Activated CD8-positive, alpha-beta memory T cell treated with anti-CD3 and anti-CD28 coated beads for 1 hour (primary cell): ENCODE measurements at places on chromosomes 5 and 9.
A peak's percentile ranks its signal among the peaks of the same experiment; 100 is the strongest.

DNA sequence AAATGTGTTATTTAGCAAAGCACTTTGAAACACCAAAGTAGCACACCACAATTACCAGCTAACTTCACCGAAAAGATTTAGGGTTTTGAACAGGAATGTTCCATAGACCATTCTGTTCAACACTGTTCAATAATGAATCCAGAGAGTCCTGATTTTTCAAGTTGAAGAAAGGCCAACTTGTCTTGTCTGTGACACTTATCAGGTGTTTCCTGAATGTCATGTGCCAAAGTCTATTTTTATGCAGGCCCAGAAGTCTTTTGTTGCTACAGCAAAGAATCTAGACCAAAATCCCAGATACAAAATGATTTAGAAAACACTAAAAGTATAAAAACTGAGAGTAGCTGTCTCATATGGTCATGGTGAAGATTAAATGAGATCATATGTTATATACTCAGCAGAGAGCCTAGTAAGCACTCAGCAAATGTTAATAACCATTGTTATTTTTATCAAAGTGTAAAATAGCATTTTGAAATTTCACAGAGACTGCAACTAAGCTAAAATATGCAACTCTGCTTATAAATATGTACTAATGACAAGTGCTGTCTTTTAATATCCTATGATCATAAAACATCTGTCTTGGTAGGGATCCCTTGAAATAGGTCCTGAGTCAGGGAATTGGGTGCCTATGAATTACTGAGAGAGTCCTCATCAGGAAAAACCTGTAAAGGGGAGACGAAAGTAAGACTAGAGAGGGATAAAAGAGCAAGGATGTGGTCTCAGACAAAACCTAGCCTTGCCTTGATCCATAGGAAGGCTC, 122.4 kb upstream of the SLC12A2 start:
- DNase-seq, result no peak

GRCh38 chr5:56158331-56158960, 74.7 kb downstream of the ANKRD55 start:
- DNase-seq, result no peak

- peak; percentile 9 for DNase-seq
Measured at GRCh38 chr9:133792721-133793470, 54.7 kb upstream of the SARDH start.

DNA sequence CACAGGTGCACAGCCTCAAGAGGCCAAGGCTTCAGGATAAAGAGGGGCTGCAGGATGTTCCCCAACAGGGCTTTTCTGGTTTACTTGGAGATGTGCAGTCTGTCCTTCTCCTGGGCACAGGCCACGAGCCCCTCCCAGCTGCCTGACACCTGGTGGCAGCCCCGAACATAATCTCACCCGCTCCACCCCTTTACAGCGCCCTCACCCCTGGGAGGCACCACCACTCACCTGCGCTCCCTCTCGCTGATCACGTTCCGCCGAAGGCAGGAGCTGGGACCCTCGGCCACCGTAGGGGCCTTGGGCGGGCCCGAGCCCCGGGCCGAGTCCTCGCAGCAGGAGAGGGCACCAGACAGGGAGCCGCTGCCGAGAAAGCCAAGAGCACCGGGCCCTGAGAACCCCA, 514 bp downstream of the SOHLH1 start:
- DNase-seq, result no peak

DNA sequence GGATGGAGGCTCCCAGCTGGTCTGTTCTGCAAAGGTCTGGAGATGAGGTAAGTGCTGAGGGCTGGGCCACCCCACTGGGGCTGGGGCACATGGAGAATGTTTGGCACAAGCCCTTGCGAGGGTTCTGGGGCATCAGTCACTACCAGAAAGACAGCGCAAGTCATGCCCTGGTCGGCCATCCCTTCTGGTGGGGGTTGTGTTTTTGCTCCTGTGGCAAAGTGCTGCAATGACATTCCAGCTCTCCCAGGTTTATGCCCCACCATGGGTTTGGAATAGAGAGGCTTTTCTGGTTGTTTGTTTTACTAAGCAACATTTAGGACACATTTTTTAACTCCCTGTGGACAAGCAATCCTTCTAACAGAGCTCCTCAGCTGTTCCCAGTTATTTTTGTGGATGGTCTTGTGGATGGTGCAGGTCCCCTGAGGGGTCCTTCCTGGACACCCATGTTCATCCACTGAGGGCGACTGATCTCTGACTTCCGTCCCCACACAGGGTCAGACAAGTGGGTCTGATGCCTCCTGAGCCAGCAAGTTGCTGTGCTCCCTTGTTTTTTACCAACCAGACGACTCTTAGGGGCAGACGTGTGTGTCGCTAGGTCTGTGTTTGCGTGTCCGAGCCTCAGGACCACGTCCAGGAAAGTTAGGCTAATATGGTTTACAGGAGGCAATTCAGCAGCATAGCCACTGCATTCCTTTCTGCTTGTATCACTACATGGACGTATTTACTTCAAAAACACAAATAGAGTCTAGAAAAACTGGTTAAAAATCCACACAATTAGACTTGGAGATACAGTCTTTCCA, 64.9 kb upstream of the ECM2 start:
- DNase-seq, result no peak

DNA sequence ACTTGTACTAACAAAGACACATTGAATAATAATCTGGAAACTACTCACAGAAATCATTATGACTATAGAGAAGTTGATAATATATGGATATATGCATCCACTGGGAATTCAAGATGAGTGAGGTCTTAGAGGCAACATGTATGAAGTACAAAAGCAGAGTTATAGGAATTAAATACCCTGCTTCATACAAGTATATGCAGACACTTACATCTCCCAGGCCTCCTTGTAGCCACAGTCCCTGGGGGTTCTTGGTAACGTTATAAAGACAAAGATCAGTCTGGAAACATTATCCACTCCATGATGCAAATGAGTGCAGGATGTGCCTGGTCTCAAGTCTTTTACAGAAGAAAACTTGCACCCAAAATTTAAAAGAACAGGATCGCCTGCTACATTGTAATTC, 92.4 kb upstream of the ANXA1 start:
- DNase-seq, result no peak

GRCh38 chr9:84411683-84412267, 71.2 kb upstream of the SLC28A3 start:
- no peak for DNase-seq

- DNase-seq, result no peak
Measured at GRCh38 chr9:69153707-69154521, 20.2 kb upstream of the TJP2 start.

- no peak for DNase-seq
Measured at GRCh38 chr5:160774666-160775315, 77.2 kb downstream of the ATP10B start.

DNA sequence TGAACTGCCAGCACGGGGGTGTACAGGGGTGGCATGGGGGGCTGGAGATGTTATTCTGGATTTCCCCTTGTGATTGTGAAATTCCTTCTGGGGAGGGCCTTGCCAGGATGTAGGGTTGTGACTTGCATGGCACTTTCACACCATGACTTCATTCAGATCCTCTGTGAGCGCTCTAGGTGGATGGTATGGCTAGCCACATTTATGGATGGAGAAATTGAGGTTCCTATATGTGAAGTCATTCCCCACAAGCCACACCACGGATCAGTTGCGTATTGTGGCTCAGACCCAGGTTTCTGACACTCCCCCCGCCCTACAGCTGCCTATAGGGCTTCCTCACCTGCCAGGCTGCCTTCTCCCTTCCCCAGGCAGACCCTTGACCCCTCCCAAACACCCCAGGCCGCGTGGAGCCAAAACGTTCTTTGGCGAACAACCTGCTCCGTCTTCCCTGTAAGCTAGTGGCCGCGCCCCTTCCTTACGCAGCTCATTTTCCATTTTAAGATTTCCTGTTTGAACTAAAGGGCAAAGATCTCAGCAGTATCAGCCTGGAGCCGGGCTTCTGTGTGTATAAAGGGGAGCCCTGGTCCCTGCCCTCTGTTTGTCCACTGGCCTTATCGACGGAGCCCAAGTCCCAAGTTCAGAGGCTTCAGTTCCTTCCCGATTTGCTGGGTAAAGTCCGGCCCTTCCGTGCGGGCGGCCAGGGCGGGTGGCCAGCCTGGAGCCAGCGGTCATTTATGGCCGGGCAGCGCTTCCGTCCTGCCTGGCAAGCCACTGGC, 97.8 kb upstream of the KLF4 start:
- no peak for DNase-seq

DNA sequence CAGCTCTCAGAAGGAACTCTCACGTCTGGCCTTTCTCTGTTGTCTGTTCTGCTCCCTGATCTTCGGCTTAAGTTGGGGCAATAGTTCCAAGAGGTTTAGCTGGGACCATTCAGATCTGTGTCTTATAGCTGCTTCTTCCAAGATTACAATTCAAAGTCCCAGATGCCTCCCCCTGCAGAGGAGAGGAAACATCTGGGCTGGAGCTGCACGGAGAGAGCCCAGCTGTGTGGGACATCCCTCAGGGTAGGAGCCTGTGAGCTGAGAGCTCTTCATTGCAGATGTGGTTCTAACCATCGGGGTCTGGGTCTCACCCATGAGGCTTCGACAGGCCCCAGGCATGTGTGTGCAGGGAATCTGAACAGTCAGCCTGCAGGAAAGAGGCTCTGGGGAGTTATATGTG, 9.0 kb upstream of the PHF19 start:
- DNase-seq, result no peak

GRCh38 chr9:33404788-33405362, 2.5 kb upstream of the AQP7 start:
- DNase-seq, result no peak

DNA sequence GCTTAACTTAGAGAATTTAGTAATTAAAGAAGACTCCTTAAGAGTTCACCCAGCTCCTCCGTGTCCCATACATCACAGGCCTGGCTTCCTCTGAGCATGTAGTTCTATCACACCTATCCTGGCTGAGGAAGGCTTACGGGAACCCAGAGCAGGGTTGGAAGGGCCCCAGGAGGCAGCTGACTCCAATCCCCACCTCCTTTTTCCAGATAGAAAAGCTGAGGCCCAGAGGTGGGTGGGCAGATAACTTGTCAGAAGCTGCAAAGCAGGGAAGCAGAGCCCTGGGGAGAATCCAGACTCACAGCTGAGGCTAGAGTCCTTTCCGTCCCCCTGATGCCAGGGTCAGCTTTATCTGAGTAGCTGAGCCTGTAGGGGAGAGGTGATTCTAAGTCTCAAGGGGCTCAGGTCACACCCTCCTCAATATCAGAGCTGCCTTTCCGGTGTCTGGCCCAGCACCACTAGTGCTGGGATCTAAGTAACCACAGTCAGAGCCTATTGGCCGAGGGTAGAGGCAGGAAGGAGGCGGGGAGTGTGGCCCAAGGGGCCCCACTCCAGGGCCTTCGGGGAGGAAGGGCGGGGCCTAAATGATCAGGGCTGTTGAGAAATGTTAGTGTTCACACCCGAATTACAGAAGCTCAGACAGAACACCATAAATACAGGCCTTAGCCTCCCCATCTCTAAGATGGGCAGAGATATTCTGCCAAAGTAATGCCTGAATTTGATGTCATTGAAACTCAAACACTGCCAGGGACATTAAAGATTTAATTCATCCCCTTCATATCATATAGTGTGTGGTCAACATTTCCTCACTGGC, 9.9 kb downstream of the CCDC69 start:
- DNase-seq, result peak; percentile 70

GRCh38 chr5:133399247-133399891, 213.0 kb downstream of the FSTL4 start:
- no peak for DNase-seq

DNA sequence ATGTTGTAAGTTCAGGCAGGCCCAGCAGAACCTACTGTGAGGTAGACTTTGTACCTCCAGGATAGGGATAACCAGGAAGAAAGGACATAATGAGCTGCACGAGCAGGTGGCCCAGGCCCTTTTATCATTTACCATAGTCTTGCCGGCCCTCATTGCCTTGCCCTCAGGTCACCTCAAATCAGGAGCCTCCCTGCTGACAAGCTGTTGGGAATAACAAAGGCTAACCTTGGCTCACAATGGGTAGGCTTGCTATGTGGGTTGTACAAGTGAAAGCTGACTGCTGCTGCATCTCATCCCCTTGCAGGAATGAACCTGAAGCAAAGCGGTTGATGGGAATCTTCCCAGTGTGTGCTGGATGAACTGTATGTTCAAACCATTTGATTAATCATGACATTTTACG, 159.5 kb upstream of the ACTBL2 start:
- no peak for DNase-seq

DNA sequence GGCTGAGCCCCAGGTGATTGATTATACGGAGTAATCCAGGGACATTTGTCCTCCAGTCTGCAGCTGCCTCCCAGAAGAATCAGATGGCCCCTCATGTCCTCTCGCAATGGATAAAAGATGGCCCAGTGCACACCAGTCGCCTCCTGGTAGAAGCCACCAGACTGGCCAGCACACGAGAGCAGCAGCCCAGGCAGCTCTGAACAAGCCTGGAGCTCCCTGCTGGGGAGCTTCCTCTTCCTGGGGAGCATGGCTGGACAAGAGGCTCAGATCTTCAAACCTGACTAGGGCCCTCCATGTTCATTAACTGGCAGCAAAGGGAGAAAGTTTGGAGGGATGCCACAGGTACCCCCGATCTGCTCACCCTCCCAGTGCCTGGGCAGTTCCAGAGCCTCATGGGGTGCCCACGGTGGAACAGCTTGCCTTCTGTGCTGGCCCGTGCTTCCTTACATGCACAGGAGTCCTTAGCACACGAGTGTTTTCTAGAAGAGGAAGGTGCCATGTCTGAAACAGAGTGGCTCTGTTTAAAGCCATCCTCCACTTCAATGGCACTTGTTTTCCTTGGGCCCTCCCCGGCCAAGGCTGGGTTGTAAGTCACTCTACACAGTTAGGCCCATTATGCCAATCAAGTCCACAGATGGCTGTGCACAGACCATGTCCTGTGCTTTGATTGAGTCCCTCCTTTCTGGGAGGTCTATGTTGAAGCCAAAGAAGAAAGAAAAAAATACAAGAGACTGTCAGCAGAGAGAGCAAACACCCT, 75.6 kb downstream of the PRRT1B start:
- DNase-seq, result no peak

GRCh38 chr5:14738050-14738449, 73.5 kb downstream of the OTULIN start:
- no peak for DNase-seq

DNA sequence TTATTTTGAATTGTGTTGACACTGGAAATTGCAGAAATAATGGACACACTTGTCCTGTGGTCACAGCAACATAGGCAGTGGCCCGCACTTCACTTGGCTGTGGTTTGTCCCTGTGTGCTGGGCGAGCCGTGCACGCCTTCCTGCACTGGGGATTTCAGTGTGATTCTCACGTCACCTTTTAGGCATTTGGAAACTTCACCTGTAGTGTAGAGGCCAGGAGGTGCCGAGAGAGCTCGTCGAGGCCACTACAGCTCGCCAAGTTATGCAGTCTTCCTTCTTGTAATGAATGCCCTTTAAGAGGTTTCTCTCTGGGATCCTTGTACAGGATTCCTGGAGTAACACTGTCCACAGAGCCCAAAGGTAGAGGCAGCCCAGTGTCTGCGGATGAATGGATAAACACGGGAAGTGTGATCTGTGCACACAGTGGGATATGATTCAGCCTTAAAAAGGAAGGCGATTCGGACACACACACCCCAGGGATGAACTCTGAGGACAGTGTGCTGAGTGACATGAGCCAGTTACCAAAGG, 14.7 kb downstream of the TRAF2 start:
- no peak for DNase-seq
